ENCODE measurements at places on chromosomes 13 and 19.

- DNase-seq, result no peak
Measured at GRCh38 chr19:38692458-38693379, 45.3 kb downstream of the ACTN4 start.

- no peak for DNase-seq
Measured at GRCh38 chr19:42290136-42290522, 11.8 kb upstream of the PRR19 start.

DNA sequence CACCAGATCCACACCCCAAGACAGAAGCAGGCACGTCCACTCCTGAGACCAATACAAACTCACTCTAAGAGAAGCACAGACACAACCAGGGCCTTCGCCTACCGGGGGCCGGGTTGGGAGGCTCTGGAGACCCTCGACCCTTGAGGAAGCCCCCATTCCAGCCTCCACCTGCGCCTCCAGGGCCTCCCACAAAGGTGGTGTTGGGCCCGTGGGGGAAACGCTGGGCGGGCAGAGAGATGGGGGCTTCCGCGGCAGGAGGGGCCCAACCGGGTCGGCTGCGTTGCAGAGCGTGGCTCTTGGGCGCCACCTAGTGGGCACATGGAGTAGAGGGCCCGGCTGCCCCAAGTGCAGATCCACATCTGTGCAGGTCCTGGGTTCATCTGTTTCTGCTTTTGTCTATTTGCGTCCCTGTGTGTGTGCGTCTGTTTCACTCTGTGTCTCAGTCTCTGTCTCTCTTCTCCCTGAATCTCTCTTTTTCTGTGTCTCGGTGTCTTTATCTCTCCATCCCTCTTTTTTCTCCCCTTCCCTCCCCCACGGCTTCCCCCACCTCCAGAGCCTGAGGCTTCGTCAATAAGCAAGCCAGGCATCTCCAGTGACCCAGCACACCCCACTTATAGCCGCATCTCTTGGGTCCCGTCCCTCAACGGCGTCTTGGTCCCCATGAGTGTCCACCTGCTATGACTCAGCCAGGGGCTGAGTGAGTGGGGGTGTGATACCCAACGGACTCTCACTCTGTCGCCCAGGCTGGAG lies 10.5 kb upstream of the TINCR start:
- DNase-seq, result peak; percentile 59

GRCh38 chr19:36417752-36418286 lies 625 bp downstream of the ZFP82 start:
- DNase-seq, result no peak

GRCh38 chr13:21759463-21759862 lies 88.6 kb downstream of the FGF9 start:
- DNase-seq, result no peak

DNA sequence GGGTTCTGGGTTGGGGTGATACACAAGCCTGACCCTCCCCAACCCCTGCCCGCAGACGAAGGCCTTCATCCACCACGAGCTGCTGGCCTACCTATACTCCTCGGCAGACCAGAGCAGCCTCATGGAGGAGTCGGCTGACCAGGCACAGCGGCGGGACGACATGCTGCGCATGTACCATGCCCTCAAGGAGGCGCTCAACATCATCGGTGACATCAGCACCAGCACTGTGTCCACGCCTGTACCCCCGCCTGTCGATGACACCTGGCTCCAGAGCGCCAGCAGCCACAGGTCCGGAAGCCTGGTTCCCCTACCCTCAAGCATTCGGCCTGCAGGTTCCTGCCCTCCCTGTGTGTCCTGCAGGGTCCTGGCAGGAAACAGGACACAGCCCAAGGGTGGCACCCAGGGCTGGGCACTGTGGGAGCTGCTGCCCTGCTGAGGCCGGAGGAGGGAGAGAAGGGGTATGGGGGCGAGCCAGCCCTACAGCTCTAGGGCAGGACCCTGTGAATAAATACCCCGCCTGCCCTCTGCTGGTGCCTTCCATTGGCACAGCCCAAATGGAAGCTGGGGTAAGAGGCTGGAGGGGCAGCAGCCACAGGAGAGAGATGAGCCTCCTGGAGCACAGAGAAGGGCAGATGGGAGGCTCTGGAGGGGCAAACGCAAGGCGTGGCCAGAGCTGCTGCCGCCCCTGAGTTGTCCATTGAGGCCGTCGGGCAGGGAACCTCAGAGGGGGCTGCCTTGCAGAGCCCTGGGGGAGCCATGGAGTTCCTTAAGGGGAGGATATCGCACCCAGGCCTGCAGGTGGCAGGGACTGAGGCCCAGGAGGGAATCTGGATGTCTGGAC lies 6.8 kb downstream of the TMED1 start:
- DNase-seq, result no peak

- DNase-seq, result no peak
Measured at GRCh38 chr19:34259367-34260095, 5.2 kb downstream of the GARRE1 start.

- no peak for DNase-seq
Measured at GRCh38 chr13:50676602-50677001, 166.9 kb downstream of the DLEU7 start.

- no peak for DNase-seq
Measured at GRCh38 chr13:109749365-109749764, 37.0 kb downstream of the IRS2 start.

DNA sequence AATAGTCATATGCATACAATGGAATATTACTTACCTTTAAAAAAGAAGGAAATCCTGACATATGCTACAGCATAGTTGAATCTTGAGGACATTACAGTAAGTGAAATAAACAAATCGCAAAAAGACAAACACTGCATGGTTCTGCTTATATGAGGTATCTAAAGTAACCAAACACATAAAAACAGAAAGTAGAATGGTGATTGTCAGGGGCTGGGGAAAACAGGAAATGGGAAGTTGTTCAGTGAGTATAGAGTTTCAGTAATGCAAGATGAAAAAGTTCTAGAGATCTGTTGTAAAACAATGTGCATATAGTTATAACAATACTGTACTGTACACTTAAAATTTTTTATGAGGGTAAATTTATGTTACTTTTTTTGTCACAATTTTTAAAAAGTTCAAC lies 219.4 kb downstream of the KLF5 start:
- DNase-seq, result no peak

GRCh38 chr13:93430381-93430780 lies 203.8 kb downstream of the GPC6 start:
- no peak for DNase-seq

GRCh38 chr19:56294549-56294948 lies 20.1 kb downstream of the ZSCAN5A start:
- DNase-seq, result peak; percentile 31

GRCh38 chr13:50224534-50224933 lies 209.3 kb downstream of the KCNRG start:
- DNase-seq, result no peak

DNA sequence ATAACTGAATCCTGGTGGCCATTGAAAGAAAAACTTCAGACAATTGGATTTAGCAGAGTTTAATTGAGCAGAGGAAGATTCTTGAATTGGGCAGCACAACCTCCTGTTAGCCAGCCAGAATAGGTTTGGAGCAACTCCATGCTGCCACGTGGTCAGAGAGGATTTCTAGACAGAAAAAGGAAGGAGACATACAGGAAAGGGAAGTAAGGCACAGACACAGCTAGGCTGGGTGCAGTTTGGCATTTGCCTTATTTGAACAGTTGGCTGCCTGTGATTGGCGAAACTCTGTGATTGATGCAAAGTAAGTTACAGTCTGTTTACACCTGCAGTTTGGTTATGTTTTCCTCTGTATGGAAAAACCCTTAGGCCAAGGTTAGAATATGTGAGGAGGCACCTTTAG lies 85.8 kb upstream of the SPATA13 start:
- peak; percentile 81 for DNase-seq

DNA sequence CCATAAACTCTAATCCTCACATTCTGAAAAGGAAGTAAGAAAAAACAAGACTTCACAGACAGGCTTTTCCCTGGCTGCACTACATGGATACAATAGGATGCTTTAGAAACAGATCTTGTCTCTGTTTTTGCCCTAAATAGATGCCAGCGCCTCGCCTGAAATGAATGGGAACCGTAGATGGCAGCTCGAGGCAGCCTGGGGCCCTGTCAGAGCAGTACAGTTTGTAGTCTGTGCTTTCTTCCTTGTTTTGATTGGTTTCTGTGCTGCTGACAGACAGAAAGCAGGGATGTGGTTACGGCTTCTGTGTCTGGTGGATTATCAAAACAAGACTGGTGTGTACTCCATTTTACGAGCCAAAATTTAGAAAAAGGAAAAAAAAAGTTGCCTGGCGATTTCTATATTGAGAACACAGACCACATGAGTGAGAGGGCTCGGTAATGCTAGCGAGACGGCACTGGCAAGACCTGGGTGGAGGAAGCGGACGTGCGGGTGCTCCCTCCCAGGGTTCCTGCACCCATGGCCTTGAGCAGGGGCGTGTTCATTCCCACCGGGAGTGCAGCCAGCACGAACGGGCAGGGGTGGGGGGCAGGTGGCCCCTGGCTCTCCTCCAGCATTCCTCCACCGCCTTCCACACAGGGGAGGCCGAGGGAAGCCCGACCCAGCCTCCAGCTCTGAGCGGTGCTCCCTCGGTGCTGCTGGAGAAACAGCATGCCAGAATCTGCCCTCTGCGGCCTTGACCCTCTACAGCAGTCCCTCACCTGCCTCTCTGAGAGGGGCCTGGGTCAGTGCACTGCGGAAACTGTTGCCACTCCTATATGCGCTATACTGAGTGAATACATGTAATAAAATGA lies 37.6 kb upstream of the C1QTNF9 start:
- peak; percentile 93 for DNase-seq

DNA sequence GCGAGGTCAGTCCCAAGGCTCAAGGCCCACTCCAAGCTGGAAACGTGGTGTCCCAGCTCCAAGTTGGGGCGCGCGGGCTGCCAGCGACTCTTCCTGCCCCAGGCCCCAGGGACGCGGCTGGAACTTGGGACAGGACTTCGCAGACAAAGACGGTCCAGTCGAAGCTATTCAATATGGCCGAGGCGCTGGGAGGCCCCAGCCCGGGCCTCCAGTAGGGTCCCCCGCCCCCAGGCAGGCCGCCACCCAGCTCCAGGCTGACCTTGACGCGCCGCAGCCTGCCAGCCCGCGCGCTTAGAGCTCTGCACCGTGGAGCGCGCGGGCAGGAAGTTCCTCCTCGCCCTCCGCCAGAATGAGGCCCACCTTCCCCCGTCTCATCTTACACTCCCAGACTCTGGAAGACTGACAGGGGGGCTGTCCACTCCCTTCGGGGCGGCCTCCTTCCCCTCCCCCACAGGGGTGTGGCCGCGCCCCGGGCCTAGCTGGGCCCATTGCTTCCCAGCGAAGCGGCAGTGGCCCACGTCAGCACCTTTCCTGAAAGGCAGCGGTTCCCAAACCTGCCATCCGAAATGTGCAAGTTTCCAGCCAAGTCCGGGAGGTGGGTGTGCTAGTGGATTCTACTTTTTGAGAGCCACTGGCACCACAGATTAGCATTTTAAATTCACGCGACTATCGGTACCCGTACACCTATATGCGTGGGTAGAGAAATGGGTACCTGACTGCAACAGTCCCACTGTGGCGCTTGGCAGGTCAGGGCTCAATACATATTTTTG lies at the start of gene CCDC8:
CCDC8 (minus strand) TSS at position 303 of the 770 bp plus-strand sequence. CDS start 754 bp downstream, outside the sequence.
- DNase-seq, result peak; percentile 67

GRCh38 chr19:29622166-29623070 lies 16.3 kb downstream of the POP4 start:
- DNase-seq, result no peak

GRCh38 chr13:97250560-97250959 lies 28.4 kb downstream of the MBNL2 start:
- no peak for DNase-seq

DNA sequence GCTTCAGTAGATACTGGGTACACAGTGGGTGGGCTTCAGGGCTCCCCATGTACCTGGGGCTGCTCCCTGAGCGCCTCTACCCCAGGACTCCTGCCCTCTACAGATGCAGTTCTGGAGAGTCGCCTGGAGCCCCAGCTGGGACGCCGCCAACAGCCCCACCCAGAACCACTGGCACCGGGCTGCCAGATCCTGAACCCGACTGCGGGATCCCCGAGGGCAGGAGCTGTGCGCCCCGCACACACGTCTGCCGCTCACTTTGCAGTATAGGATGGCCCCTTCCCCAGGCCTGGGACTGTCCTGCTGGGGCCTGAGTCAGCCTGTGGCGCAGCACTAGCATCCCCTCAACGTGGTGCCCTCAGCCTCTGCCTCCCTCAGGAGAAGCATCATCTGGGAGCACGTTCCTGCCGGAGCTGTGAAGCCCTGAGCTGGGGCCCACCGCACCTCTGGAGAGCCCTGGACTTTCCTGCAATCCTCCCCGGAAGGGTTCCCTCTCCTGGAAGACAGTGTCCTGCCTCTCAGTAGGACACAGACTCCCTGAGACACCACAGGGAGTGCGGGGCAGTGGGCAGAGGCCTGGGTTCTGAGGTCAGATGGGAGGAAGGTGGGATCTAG lies 3.7 kb downstream of the REXO1 start:
- DNase-seq, result no peak

GRCh38 chr13:29143847-29144246 lies 323.7 kb downstream of the MTUS2 start:
- DNase-seq, result no peak

- DNase-seq, result no peak
Measured at GRCh38 chr13:30871588-30872275, 34.3 kb upstream of the MEDAG start.

DNA sequence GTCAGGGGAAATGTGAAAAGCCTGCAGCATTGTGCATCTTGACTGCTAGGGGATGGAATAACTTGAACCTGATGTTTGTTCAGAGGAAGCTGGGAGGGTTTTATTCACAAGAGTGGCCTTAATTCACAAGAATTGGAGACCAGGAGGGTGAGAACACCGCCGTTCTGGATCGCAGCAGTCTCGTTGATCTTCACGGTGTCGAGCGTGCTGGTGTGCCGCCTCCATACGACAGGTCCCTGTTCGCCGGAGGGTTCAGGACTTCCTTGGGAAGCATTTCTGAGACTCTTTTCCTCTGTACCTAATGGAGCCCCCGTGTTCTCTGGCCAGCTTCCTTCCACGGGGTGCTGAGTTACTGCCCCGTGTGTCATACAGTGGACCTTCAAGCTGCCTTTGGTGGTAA lies 66.9 kb downstream of the ARHGEF7 start:
- no peak for DNase-seq

DNA sequence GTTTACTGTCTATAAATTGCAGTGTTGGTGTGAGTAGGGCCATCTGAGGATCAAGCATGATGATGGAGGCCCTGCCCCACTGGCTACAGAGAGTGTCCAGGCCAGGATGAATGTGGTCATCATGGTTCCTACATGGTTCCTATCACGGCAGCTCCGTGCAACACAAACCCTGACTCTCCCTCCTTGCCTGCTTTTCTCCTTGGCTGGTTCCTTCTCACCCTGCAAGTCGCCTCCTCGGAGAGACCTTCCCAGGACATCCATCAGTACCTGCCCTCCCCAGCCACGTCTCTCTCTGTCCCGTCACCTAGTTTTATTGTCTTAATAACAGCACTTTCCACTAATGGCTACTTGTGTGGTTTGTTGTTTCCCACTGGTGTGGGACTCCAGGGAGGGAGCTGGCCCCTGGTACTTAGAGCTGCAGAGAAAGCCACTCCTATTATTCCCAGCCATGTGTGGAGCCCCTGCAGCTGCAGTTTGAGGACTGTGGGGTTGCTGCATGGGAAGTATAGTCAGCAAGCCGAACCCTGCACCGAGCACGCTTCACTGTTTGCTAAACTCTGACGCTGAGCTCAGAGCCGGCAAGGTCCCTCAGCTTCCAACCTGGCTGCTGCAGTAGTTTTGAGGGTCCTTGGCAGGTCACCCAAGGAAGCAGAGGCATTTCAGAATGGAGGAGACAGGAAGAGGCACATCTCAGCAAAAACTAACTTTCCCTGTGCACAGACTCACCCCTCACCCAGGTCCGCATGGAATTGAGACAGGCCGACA lies 146.4 kb upstream of the VSTM2B start:
- no peak for DNase-seq
